ENCODE measurements at places on chromosomes 1 and 21.
A peak's percentile ranks its signal among the peaks of the same experiment; 100 is the strongest.

- no peak for DNase-seq
These were observed 63.7 kb downstream of the SLC30A7 start for GRCh38 chr1:100959502-100960060.

DNA sequence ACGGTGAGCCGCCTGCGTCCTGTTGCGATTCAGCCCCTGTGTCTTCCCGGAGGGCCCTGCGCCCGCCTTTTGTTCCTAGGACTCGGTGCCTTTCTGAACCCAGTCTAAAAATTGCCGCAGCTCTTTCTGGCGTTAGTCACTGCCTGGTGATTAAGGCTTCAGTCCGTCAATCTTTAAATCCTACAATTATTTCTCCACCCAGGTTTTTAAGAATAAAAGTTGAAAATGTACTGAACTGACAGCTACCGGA, 16.2 kb upstream of the PDXK start:
- no peak for DNase-seq

DNA sequence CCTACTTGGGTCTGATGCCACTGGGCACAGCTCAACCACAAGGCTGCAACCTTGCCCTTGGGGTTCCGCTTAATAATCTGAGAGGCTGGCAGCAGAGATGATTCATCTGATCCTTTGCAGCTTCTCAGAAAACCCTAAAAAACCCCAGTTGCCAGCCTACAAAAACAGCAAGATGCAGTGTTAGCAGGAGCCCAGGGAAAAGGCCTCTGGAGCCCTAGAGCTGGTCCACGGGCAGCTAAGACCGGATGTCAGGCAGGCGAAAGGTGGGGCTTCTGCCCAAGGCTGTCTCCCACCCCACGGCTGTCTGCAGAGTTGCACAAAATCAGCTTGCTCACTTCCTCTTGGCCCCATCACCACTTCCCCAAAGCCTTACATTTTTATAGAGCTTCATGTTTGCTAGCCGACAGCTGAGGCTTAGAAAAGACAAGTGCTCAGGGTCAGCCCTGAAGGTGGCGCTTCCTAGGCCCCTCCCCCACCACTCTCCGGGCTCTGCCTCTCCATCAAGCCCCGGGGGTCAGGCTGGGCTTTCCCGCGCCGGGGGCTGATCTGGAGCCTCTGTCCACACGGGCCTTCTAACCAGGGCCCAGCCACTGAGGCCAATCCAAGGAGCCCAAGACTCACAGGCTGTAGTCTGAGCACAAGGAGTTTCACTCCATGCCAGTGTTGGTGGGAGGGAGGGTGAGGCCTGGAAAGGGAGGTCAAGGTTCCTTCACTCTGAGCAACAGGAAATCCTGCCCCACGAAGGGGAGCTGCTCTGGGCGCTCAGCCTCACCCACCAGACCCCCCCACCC, 4.2 kb upstream of the ADORA3 start:
- DNase-seq: peak; percentile 82

DNA sequence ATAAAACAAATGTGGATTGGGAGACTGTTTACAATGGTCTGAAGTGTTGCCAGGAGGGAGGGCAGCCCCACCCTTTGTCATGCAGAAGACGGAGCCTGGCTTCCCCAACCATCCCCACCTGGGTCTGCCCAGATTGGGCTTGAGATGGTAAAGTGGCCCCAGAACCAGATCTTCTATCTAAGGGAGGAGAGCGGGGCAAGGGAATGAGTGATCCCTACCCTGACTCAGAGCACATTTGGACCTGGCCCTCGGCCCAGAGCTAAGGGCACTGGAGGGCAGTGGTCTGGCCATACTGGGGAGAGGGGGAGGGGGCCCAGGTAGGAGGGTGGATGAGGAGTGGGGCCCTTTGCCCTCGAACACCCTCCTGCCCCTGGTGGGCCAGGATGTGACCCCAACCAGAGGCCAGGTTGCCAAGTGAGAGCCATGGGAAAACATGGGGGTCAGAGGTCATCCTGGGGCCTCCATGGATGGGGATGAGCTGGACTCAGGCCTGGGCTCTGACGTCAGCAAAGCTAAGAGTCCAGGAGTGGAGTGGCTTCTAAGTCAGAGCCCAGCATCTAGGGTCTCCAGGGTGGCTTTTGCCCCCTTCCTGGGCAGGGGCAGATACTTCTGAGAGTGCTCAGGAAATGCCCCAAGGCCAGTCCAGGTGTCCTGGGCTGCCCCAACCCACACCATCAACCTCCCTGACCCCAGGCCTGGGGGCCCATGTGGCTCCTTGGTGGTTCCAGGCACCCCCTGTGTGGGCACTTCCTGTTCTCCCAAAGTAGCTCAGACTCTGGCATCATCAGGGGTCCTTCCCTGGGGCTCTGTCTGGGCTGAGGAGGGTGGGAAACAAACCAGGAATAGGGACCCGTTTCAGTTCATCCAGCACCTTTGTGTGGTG, 1.6 kb upstream of the LEFTY1 start:
- no peak for DNase-seq

DNA sequence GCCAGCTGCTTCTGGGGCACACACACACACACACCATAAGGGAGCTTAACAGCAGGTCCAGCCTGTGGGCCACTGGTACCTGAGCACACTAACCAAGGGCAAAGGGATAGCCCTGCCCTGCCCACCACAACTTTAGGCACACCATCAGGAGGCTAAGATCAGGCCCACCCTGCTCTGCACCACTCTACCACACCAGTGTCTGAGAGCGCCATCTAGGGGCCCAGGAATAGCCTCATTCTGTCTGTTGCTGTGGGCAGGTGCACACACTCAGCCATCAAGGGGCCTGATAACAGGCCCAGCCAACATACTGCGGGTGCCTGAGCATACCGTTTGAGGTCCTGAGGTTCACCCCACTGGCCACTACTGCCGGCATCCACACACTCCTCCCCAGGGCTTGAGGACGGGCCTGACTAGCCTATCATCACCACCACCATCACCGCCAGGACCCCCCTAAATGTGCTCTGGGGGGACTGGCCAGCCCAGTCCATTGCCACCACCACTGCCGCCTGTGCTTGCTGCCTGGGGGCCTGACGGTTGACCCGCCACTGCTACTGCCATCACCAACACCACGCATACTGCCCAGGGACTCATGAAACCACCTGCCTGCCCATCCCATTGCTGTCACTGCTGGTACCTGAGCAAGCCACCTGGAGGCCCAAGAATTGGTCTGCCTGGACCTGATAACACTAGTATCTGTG, 31.3 kb downstream of the NSL1 start:
- no peak for DNase-seq

- DNase-seq: no peak
These were observed 19.0 kb downstream of the ADORA1 start for GRCh38 chr1:203146537-203146936.

- no peak for DNase-seq
These were observed 28.9 kb downstream of the INAVA start for GRCh38 chr1:200923601-200924000.

GRCh38 chr1:212270564-212270963, 14.6 kb upstream of the PPP2R5A start:
- DNase-seq: no peak

- no peak for DNase-seq
These were observed 16.5 kb downstream of the STK40 start for GRCh38 chr1:36369061-36369861.

DNA sequence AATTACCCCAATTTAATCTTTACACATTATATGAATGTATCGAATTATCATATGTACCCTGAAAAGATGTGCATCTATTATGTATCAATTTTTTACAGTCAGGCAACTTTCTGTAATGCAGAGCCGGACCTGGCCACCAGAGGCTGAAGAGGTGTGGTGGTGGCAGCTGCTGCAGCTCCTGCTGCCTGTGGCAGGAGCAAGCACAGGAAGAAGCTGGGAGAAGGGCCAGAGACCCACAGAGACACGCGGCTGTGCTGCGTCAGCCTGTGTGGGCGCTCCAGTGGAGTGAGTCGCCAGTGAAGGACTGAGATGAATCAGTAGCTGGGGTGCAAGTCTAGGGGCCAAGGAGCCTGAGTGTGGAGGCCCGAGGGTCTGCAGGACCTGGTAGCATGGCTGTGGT, 74.3 kb upstream of the COG2 start:
- no peak for DNase-seq

Measured in GM12878 (cell line).